Activated CD4-positive, alpha-beta T cell treated with anti-CD3 and anti-CD28 coated beads, Interleukin-2, amount 50 U/mL, for 16 hours (primary cell): ENCODE measurements at places on chromosomes 7 and 10.

DNA sequence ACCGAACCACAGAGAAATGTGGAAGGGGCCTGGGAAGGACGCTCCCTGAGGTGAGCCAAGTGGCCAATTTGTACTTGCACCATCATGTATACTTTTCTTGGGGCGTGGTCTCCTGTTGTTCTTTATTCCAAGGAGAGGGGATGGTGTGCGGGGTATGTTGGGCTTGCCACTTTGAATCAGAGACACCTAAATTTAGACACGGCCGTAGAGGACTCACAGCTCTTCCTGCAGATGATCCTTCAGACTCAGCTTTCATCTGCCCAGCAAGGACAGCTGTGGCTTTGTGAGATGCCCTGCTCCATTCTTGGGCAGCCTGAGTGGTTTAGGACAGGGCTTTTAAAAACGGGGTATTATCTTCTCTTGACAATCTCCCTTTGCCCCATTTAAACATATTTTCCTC, 473.2 kb downstream of the REEP3 start:
- no peak for DNase-seq

DNA sequence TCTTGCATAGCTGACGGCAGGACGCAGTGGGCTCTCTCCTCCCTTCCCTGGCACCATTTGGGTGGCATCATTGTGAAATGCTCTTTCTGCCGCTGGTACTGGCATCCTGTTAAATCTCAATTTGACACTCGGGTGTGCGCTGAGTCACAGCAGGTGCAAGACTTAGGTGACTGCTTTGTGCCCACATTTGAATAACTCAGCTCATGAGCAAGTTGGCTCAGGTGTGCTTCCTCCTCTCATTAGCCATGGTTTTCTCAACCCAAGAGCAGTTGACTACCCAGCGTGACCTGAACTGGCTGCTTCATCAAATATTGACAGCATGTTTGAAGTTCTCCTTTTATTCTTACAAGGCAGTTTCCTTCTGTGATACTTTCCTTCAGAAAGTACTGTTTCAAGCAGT, 24.6 kb upstream of the NFE2L3 start:
- DNase-seq, result no peak

DNA sequence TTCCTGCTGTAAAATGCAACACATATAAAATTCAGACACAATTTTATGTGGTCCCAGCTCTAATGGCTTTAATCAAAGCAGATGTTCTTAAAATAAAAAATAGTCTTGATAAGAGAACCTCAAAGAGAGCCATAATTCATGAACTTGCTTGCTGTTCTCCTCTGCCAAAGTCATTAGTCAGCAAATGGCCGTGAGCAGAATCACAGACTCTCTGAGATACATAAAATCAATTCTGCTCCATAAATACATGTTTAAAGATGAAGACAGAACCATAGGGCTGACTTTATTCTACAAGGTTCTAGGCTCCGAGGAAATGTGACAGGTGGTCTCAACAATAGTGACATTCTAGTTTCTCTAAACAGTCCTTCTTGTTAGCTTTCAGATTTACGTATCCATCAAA, 29.8 kb downstream of the HSPA12A start:
- no peak for DNase-seq

- no peak for DNase-seq
Observed at GRCh38 chr7:134419875-134420274, 39.0 kb downstream of the AKR1B1 start.

DNA sequence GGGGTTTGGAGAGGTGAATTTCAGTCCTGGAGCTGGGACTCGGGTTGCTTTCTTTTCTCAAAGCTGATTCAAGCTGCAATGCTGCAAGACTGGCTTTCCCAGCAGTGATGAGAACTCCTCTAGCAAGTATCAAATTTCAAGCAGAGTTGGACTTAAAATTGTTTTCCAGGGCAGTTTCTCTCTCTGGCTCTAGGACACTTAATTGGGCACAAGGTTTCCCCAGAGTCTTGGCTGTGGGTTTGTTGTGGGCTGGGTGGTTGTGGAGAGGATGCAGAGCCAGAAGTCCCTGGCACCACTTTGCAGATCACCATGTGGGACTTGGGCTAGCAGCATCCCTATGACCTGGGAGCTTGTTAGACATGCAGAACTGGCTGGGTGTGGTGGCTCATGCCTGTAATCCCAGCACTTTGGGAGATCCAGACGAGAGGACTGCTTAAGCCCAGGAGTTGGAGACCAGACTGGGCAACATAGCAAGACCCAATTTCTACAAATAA, 16.8 kb downstream of the AKR1B15 start:
- no peak for DNase-seq

- DNase-seq, result peak; percentile 52
Observed at GRCh38 chr7:139675127-139676125, 102.4 kb downstream of the HIPK2 start.
